ENCODE measurements at places on chromosomes 12 and 14. TPM values are rescaled to one million over a fixed set of nuclear protein-coding genes. Genes with fewer than 3 reads are reported as not detected.

The TAS2R30 gene
- 9.4 TPM for total RNA-seq

The MYF5 gene
- not detected for total RNA-seq

The MAGOHB gene
- 21.5 TPM for total RNA-seq

The INSM2 gene
- not detected for total RNA-seq

The EIF2S3B gene
- total RNA-seq = 0.58 TPM

The IQSEC3 gene
- total RNA-seq = 2.9 TPM

The TSPAN11 gene
- total RNA-seq = 9.4 TPM

The NRL gene
- not detected for total RNA-seq

The GALC gene
- 40.2 TPM for total RNA-seq

The ZNF891 gene
- total RNA-seq = 4.1 TPM

The CCDC184 gene
- total RNA-seq = not detected

The SYNE3 gene
- 8.8 TPM for total RNA-seq

DNA sequence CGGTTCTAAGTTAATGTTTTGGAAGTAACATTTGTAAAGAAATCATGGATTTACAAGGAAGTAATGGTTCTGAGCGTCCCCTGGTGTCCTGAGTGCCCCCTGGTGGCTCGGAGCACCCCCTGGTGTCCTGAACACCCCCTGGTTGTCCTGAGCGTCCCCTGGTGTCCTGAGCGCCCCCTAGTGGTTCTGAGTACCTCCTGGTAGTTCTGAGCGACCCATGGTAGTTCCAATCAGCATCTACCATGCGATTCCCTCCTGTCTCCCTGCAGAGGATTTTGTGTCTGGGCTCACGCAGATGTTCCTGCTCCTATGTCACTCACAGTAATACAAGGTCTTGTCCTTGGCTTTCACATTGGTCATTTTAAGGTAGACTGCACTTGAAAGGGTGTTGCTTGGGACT is 1352.9 kb downstream of the TMEM121 start:
- DNase-seq = no peak

GRCh38 chr12:62977883-62978282 is 42.9 kb upstream of the PPM1H start:
- DNase-seq = no peak

GRCh38 chr14:103333754-103334643 is at the start of gene EIF5:
TSS of gene EIF5 (plus strand) at chr14:103334237. CDS start at chr14:103335861, 1,624 bp downstream.
- peak; percentile 99 for DNase-seq

DNA sequence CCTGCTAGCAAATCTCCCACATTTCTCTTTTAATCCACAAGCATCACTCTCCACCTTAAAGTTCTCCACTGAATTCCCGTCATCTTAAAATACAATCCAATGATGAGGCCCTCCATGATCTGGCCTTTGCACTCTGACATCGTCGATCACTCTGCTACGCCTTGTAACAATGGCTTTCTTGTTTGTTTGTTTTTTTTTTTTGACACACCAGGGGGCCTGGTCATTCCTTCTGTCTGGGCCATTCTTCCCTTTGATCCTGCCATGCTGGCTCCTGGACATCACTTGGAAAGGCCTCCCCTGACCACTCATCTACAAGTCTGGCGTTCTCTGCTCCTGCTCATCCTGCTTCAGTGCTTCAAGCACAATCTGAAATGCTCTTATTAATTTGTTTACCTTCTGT is 233.5 kb downstream of the PPM1H start:
- DNase-seq = no peak

- no peak for DNase-seq
Observed at GRCh38 chr12:6684609-6685008, 4.6 kb downstream of the ZNF384 start.

DNA sequence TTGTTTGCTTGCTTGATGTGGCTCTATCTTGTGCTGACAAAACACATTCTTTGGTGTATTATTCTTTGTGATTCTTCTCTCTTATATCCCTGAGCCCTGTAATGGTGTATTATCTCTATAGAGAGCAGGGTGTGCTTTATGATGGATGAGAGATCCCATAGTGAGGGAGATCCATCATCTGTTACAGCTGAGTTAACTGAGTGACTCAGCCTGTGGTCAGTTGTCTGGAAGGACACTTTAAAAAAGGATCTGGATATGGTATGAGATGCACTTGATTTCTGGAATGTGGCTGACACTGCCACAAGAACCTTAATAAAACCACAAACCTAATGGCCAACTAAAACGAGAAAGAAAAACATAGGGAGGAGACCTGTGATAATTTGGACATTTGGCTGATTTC is 461.4 kb upstream of the SYT1 start:
- DNase-seq = no peak

- no peak for DNase-seq
Observed at GRCh38 chr14:98404811-98405210, 867.2 kb downstream of the BCL11B start.

- DNase-seq = no peak
Observed at GRCh38 chr12:79127271-79127751, 262.7 kb downstream of the SYT1 start.

DNA sequence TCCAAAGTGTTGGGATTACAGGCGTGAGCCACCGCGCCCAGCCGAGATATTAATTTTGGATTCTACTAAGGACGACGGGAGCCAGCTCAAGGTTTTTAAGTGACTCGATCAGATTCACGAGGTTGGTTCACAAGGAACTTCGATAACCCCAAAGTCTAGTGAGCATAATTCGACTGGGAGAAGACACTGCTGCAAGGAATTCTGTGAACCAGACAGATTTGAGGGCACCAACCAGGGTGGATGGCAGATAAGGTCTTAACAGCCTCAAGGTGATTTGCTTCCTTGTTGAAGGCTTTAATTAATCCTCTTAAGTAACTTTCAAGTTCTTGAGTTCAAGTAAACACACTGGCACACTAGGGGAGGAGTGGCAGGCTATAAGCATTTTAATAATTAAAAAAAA is 1.1 kb upstream of the KLHDC2 start:
- no peak for DNase-seq

- no peak for DNase-seq
Observed at GRCh38 chr12:111035578-111036301, 115.4 kb upstream of the MYL2 start.

- no peak for DNase-seq
Observed at GRCh38 chr12:113190761-113191160, 5.2 kb downstream of the RITA1 start.

DNA sequence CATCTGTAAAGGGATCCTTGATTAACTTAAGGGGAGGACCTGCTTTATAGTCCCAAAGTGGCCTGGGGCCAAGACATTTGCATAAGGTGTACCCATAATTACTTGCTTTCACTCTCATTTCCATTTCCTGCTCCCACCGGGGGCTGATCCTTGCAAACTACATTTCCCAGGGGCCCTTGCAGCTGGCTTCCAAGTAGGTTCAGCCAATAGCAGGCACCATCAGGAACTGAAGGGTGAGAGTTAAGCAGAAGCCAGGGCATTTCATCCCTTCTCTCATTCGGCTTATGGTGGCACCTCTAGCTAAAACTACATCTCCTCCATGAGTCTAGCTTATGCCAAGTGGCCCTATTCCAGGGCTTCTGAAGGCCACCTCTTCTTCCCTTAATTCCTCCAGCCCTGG is 88.8 kb downstream of the CCDC60 start:
- DNase-seq = no peak

- no peak for DNase-seq
Observed at GRCh38 chr14:65976761-65977404, 509.3 kb upstream of the CCDC196 start.

GRCh38 chr12:95349291-95349690 is 124.7 kb upstream of the METAP2 start:
- DNase-seq = no peak

GRCh38 chr12:8841778-8842177 is 19.4 kb downstream of the A2ML1 start:
- DNase-seq = no peak

DNA sequence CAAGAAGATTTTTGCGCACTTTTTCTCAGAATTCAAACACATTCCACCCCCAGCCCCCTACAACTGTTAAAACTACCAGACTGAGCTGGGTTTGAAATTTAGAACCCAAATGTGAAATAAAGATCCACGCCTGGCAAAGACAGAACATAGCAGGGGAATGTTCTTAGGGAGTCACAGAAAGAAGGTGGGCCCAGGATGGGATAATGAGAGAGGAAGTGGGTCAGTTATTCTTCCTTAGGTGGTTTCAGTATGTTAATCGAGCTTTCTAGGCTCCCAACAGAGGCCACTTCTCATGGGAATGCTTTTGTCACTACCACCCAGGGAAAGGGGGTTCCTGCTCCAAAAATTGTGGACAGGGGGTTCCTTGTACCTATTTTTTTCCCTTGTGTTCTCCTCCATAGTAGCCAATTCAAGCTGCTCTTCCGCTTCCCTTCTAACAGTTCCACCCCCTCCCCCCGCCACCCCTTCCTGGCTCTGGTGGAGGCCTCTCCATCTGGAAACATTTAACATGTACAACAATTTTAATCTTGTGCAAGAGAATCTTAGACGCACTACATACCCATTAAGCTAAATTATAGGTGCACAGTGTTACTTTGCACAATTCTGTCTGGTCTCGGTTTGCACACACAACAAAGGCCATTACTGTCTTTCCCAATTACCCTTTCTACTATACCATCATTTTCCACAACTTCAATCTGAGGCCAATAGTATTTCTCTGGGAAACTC is 218.1 kb downstream of the MON2 start:
- peak; percentile 87 for DNase-seq

Measured in uterus (tissue), 4 donors.